Caco-2 (cell line): ENCODE measurements at places on chromosomes 6 and 20.

DNA sequence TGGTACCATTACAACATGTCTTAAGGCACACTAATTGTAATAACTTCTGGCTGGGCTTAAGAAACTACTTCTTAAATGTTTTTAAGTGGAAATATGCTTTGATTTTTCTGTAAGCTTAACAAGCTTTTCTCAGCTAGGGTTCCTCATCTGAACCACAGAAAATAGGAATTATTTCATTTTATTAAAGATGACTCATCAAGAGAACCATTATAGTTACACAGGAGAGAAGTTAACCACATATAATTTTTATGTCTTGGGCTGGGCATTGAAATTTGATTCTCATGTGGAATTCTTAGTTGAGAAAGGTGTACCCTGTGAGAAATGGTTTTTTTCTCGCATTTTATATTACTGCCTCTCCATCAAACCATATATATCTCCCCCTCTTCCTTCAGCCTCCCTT is 75.1 kb downstream of the QKI start:
- DNase-seq = no peak

GRCh38 chr20:50921803-50922501 is 9.3 kb downstream of the ADNP start:
- DNase-seq = no peak

DNA sequence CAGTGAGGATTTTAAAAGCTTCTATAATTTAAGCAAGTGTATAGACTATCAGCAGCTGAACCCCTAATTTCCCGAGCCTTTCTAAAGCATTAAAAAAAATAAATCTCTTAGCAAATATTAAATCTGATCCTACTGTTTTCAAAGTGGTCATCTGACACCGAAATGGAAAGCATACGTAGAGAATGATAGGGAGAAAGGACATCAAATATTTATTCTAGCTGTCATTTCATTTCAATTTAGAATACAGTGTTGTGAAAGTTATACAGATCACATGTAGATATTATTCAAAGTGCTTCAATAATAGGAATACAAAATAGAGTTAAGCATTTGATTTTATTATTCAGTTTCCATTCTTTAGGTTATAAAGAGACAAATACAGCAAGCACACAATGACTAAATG is 61.9 kb upstream of the PKIB start:
- no peak for DNase-seq

GRCh38 chr6:142566628-142567396 is 265.0 kb downstream of the ADGRG6 start:
- DNase-seq = peak; percentile 53

DNA sequence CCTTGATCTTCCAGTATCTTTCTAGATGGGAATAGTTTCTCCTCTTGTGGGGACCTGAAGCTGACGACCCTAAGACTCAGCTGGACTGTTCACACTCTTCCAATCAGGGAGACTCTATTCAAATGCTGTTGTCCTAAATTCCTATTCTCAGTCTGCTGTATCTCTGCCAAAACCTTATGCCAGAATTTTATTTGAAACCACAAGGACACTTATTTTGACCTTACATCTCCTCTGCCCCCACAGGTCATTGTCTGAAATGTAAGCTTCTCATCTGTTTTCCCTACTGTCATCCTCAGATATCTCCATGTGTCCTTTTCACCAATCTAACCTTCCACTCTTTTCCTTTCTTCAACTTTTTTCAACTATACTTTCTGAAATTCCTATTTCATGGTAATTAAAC is 289.5 kb upstream of the SGK1 start:
- no peak for DNase-seq

DNA sequence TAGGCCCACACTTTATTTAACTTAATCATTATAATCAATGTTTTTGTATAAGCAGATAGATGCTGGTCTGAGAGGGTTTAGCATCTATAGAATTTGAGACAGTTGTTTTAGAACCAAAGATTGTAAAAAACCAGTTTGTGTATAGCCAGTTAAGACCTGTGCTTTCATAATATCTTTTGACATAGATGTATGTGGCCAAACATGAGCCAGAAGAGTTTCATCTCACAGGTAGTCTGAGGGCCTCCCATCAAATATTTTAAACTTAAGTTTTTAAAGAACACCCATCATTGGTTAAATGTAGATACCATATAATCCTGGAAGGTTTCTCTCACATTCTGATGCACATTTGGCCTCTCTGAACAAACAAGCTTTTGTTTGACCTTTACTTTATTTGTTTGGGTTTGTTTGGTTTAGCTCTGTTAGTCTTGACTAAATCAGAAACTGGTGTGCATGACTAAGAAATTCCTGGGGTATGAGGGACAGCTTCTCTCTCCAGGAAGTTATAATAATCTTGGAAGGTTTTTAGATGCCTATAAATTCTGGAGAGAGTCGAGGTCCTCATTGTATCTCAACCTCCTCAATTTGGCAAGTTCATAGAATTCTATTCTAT is 58.0 kb upstream of the TMEM200A start:
- DNase-seq = peak; percentile 71

DNA sequence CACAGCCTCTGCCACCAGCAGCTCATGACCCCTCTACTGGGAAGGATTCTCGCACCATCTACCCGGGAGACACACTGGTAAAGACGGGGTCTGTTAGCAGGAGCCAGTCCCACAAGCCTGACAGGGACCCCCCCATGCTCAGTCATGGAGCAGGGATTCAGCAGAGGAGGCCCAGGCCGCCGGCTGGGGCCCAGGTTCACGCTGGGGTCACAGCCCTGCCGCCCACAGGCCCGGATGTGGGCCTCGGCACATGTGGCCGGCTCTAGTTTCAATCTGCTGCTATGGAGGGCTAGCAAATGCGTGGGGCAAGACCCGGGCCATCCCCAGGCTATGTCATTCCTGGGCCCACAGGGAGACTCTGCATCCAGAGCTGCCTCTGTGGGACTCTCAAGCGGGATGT is 25.1 kb downstream of the PXDC1 start:
- DNase-seq = peak; percentile 15

DNA sequence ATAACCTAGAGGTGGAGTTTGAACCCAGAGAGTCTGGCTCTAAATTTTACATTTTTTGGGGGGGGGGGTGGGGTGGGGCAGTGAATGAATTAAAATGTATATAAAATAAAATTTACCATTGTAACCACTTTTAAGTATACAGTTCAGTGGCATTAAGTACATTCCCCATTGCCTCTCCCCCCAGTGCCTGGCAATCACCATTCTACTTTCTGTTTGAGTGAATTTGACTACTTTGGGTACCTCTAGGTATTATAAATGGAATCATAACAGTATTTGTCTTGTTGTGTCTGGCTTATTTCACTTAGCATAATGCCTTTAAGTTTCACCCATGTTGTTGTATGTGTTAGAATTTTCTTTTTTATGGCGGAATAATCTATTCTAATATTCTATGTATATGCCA is 2.7 kb downstream of the FAM110A start:
- DNase-seq = no peak

DNA sequence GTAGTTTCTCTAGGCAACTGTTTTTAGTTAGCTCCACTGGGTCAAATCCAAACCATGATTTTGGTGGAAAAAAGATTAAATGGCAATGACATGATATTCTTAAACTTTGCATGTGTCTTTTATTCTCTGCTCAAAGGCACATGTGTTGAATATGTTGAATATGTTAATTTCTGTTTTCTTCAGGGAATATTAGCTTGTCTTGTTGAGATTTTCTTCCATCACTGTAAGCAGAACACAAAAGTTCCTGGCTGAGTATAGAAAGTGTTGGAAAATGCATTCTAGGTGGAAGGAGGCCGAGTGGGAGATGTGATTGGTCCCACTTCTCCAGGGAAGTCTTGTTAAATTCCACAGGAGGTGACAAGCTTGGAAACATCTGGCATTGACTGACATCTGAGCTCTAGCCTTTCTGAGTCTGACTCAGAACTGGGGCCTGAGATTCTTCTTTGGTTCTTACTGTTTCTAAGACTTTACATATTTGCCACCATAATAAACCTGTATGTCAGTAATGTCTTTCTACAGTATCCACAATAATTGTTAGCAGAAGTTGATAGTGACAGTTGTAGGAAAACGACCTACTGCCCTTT is 81.1 kb downstream of the LAMA4 start:
- no peak for DNase-seq

DNA sequence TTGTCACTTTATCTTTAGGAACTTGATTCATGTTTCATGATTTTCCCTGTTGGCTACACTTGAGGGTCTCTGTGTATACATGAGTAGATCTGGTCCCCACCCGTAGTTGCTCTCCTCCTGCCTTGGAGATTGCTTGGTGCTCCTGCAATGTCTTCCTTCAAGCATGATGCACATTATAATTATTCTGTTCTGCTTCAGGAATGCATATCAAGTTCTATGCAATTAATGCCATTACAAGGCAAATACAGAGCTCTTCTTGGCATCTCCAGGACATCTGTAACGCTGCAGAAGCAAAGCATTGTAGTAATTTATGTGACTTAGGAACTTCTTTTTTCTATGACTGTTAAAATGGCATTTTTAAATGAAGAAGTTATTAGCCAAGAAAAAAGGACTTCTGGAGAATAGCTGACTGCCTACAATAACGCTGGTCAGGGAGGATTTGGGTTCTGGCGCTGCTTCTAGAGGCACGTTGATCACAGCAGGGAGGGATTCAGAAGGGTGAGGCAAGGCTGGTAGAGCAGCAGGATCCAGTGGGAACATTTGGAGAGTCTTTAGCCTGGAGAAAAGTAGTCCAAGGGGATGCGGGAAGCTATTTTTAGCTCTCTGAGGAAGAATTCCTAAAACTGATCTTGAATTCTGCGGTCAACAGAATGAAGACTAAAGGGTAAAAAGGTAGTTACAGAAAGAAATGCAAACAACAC is 203.6 kb downstream of the PLCB1 start:
- no peak for DNase-seq

DNA sequence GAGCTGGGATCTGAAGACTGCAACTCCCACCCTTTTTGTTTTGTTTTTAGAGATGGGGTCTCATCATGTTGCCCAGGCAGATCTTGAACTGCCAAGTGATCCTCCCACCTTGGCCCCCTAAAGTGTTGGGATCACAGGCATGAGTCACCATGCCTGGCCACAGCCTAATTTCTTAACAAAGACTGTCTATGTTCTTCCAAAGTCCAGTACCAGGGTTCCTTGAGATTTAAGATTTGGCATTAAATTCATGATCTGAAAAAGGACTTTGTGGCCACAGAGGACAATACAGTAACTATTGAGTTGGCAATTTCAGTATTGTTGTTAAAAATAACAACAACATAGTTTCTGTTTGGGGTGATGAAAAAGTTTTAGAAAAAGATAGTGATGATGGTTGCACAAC is 28.7 kb upstream of the BEND3 start:
- no peak for DNase-seq

GRCh38 chr6:31007694-31008093 is 2.6 kb upstream of the MUC22 start:
- DNase-seq = peak; percentile 37

- no peak for DNase-seq
Observed at GRCh38 chr20:2616634-2617033, 35.8 kb upstream of the NOP56 start.

- DNase-seq = no peak
Observed at GRCh38 chr6:1586256-1586655, 23.5 kb upstream of the FOXC1 start.

DNA sequence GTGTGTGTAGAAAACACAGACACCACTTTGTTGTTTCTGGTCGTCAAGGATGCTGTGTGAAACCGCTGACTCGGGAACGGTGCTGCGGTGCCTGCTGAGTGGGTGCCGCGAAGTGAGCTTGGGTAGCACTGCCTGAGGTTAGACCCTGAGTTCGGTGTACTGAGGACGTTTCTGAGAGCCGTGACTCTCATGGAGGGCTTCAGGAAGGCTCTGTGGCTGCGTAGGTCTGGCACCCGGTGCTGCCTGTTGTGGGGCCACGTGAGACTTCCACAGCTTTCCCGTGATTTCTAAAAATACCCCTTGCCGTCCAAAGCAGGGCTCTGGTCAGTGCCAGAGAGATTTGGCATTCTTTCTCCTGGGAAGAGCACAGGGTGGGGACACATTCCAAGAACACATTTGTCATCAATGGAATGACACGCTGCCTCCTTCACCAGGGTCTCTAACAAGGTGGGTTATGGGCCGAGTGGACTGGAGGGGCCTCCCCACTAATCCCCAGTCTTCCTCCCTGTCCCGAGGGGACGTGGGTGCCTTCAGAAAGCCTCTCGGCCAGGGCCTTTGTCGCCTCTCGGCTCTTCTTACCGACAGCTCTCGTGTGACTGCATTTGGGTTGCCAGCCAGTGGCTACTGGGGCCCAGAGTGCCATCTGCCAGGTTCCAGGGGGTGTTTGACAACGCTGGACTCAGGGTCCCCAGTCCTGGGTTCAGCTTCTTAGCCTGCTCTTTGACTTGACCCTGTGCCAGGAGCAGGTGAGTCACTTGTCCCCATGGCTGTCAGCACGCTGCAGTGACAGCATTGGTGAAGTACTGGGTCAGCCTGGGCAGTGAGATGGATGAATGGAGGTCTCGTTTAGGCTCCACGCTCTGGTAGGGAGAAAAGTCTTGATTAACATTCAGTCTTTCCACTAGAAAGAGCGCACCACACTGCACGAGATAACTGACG is 62.2 kb downstream of the SYNJ2 start:
- DNase-seq = no peak

DNA sequence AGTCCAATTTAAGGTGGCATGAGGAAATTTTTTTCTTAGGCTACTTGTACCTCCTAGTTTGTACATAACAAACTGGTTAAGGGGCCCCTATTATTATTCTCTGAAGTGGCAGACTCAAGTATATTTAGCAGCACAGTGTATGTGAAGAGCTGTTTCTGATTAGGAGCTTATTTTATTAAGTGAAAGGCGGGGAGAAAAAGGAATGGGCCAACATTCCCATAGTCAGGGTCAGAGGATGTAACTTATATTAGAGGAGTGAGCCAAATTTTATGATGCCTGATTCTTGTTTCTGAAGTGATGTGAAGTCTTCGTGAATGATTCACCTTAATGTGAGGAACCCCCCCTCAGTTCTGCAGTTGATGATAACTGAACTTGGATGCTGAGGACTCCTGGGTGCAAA is 2.8 kb downstream of the HECA start:
- DNase-seq = no peak

DNA sequence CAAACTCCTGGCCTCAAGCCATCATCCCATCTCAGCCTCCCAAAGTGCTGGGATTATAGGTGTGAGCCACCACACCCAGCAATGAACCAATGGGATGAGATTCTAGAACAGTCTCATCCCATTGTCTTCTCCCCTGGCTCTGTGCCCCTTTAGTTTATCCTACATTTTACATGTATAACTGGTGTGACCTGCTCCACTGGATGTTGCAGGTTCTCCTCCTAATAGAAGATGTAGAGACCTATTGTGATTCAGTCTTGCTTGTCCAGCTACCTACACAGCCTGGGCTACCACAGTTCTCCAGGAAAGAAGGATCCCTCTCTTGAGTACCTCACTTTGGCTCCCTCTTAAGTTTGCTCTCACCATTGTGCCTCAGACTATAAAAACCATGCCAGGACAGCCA is 2.0 kb upstream of the FKBPL start:
- DNase-seq = no peak

GRCh38 chr6:42338744-42339222 is 112.9 kb downstream of the TRERF1 start:
- DNase-seq = no peak

DNA sequence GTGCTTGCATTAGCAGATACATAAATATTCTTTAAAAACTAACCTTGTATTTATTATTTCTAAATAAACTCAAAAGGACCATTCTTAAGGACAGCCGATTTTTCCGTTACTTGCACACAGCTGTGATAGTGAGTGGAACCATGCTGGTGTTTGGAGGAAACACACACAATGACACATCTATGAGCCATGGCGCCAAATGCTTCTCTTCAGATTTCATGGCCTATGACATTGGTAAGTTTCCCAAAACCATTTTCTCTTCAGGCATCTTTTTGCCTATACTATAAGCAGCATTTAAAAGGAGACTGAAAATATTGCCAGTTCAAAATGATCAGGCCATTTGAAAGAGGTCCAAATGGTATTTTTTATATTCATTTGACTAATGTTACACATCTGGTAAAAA is 92.3 kb downstream of the ATRN start:
- DNase-seq = no peak
